ENCODE measurements at places on chromosomes 16 and 17.

- no peak for DNase-seq
Measured at GRCh38 chr16:66408163-66409048, 18.7 kb upstream of the BEAN1 start.

DNA sequence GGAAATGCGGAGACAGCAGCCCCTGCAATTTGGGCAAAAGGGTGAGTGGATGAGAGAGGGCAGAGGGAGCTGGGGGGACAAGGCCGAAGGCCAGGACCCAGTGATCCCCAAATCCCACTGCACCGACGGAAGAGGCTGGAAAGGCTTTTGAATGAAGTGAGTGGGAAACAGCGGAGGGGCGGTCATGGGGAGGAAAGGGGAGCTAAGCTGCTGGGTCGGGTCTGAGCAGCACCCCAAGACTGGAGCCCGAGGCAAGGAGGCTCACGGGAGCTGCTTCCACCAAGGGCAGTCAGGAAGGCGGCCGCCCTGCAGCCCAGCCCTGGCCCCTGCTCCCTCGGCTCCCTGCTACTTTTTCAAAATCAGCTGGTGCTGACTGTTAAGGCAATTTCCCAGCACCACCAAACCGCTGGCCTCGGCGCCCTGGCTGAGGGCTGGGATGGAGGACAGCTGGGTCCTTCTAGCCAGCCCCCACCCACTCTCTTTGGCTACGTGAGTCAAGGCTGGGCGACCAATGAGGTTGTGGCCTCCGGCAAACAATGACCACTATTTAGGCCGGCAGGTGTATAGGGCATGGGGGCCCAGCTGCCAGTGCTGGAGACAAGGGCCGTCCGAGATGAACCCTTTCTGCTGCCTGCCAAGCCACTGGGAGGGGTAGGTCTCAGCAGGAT is 507 bp downstream of the SERPINF1 start:
- DNase-seq, result no peak

- DNase-seq, result no peak
Measured at GRCh38 chr16:88346680-88347505, 35.9 kb upstream of the ZNF469 start.

DNA sequence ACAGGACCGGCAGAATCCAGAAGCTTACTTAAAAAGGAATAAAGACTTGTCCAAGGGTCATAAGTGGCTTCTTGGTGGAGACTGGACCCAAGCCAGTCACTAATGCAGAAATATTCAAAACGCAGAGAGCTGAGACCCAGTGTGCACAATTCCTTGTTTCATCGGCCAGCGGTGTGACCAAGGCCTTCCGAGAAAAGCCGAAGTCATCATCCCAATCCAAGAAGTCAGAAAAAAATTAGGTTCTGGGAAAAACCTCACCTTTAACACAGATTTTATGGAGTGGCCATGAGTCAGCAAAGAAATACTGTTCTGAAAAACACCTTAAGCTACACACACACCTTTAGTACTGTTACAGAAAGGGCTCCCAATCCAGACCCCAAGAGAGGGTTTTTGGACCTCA is 1.0 kb upstream of the GCSH start:
- DNase-seq, result no peak

- DNase-seq, result no peak
Measured at GRCh38 chr17:66686601-66687000, 148.3 kb upstream of the CACNG5 start.

DNA sequence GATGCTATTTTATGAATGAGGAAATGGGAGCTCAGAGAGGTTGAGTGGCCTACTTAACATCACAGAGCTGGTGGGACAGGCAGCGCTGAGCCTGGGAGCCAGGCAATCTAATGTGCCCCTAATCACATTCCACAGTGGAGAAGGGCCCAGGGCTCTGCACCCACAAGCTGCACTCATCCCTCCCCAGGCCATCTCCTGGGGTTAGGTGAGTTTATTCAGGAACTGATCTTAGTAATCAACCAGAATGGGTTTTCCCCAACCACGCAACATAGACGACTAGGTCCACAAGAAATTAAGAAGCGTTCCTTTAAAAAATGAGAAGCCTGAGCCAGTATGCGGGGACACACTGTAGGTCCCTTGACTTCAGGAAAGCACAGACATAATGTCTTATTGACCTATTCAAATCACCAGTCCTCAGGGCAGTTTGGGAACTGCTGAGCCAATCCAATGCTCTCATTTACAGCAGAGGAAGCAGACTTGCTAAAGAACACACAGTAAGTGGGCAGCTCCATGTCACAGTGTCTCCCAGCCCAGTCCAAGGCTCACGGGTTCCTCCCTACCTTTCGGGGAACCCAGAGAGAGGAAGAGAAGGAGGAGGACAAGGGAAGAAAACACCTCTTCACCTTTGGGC is 2.3 kb downstream of the MPP3 start:
- no peak for DNase-seq

DNA sequence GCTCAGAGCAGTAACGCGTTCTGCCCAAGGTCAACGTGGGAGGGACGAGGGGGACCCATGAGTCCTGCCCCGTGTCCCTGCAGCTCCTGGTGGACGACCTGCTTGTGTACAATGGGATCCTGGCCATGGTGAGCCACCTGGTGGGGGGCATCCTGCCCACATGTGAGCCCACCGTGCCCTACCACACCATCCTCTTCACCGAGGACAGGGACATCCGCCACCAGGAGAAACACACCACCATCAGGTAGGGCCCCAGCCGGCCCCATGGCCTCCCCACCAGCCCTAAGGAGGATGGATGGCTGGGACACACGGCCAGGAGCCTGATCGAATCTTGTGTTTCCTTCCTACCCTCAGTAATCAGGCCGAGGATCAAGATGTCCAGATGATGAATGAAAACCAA is 227.6 kb downstream of the KATNIP start:
- DNase-seq, result no peak

DNA sequence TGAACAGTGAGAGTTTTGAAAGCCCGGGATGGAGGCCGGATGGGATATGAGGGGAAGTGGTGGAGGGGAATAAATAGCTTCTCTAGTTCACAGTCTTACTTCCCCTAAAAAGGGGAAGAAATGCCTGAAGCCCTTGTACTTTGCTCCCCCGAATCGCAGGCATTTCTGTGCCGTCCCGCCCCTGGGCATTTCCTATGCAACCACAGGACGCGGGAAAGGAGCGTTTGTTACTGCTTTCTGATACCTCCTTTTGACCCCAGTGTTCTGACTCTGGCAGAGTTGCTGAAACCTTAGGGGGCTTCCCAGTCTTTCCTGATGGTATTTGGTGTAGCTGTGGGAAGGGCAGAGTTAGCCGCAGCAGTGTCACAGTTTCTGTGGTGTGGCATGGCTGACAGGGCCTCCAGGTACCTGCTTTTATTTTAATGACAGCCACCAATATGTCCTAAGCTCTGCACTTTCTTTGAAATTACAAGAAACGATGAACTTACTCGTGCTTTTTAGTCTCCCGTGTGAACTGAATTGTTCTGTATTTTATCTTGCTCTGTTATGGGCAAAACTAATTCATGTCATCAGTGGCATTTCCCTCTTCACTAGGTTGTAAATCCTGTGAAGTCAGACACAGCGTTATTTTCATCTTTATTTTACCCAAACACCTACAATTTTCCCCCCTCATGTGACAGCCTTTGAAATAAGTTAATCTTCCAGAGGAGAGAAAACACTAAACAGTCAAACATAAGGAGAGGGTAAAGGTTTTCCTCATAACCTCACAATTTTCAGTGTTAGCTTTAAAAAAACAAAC is 27.1 kb downstream of the USP10 start:
- no peak for DNase-seq

DNA sequence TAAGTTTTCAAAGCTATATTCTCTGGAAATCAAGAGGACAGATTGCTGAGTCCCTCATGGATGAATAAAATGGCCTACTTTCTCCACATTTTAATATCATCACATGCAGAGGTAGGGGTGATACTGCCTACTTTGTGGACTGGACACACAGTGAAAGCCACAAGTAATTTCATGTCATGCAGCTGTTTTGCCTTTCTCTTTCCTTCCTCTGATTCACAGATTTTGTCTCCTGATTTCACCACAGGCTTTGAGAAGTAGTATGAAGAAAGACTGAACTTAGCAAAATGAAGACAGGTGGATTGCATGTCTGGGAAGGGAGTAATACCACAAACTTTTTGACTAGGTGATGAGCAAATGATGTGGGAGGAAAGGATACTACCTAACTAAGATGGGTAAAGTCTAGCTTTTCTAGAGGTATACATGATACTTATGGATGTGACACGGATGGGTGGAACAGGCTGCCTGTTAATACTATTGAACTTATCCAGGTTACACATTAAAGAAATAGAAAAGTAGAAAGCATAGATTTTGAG is 478.4 kb upstream of the GOT2 start:
- DNase-seq, result no peak

DNA sequence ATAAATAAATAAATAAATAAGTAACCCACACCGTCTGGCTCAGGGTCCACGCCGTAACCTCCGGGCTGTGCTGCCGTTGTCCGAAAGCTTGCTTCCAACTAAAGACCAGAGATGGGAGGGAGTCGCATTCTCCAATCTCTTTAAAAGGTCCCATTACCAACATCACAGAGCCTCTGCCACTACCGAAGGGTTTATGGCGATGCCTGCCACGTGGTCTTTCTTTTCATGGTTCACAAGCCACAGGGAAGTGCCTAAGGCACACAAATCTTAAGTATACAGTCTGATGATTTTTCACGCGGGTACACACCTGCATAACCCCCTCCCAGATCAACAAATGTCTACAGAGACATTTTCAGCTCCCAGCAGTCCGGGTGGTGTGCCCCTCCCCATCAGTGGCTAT is 1.4 kb downstream of the COTL1 start:
- DNase-seq, result no peak

- DNase-seq, result no peak
Measured at GRCh38 chr16:57409870-57410587, 5.5 kb downstream of the CCL17 start.

GRCh38 chr17:57228911-57229310 is 27.4 kb upstream of the MSI2 start:
- DNase-seq, result no peak

- DNase-seq, result no peak
Measured at GRCh38 chr16:11675561-11676511, 7.6 kb downstream of the SNN start.

DNA sequence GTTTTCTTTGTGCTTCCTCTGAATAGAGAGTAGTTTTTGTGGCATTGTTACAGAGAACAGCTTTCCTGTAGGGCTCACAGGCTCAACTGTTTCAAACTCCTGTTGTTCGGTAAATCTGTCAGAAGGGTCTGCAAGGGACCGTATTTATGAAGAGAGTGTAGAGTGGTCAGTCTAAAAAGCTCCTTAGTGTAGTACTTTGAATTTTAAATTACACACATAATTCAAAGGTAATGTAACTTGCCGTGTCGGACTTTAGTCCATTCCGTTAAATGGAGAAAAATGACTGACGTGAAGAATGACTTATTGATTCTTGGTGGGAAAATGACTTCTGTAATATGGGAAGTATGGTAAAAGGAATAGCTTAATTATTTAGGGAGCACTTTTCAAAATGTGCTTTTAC is 190.9 kb downstream of the WWOX start:
- no peak for DNase-seq

- peak; percentile 96 for DNase-seq
Measured at GRCh38 chr17:7572588-7573323, 6.7 kb upstream of the CD68 start.

DNA sequence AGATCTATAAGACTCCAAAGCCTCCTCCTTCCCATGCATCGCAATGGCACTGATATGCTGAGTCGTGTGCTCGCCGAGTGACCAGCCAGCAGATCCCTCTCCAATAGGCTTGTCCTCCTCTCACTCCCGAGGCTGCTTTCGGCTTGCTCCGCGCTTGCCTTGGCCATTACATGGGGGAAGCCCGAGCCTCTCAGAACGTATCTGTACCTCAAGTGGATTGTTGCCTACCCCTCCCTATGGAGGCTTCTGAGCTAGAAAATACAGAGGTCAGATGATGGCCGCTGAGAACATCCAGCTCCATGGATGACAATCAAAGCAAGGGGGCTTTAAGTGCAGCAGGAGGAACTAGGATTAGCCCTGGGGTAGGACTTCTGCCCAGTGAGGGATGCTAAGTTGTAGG is 7.7 kb upstream of the NLRP1 start:
- DNase-seq, result no peak

DNA sequence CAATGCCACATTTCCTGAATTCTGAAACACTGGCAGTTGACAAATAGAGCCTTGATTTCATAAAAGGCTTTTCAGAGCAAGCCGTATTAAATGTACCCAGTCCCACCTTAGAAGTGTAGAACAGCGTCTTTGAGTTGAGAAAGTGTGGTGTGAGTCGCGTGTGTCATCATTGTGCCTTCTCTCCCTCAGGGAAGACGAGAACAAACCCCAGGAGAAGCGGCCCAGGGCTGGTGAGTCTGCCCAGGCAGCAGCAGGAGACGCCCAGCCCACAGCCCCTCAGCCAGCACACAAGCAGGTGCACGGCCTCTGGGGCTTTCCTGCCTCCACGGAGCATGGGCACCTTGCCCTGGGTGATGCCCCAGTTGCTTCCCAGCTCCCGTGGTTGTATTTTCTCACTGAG is 34.0 kb downstream of the CIBAR2 start:
- no peak for DNase-seq

- DNase-seq, result no peak
Measured at GRCh38 chr17:61255647-61256046, 144.0 kb upstream of the TBX2 start.

DNA sequence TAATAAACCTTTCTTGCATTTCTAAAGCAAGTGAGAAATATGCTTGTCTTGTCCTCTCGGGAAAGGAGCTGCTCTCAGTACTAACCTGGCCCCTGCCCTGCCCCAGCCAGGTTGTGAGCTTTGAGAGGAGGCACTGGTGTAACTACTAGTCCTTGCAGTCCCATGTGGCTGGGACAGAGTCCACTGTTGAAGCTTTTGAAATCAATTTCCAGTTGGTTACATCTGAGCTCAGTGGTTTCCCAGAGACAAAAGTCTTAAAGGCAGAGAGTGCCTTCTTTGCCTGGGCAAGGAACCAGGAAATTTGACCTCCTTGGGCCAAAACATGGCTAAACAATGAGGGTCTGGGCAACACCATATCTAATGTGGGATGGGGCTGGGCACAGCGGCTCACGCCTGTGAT is 48.7 kb downstream of the GSG1L start:
- DNase-seq, result no peak

DNA sequence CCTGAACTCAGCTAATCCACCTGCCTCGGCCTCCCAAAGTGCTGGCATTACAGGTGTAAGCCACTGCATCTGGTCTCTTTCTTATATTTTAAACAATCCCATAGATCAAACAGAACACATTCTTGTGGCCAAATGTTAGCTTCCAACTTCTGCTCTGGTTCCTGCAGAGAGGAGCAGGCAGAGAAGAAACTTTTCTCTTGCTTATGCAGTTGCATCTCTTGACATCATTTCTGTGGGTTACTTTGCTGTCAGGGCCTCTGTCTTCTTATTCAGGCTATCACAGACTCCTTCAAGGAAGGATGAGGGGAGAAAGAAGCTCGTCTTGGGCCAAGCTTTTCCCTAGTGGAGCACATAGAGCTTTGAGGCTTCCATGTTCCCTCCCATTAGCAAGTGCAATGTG is 7.8 kb downstream of the HSD17B2 start:
- DNase-seq, result no peak

Measured in thoracic aorta (tissue), 2 donors.